ENCODE measurements at places on chromosomes 6 and 20. TPM values are rescaled to one million over a fixed set of nuclear protein-coding genes. Genes with fewer than 3 reads are reported as not detected.

DNA sequence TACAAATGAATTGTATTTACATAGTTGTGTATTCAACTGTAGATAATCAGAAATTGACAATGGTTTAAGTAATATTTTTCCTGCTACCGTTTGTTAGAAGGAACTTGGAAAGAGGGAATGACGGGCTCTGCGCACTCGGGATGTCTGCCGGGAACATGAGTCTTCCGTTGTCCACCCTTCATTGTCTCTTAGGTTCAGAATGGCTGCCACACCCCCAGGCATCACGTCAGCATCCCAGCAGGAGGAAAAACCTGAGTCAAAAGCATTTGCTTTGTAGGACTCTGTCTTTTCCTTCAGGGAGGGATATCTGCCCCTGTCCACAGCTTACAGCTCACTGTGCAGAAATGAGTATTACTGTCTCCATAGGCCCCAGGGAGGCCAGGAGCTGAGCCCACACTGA lies 331.2 kb downstream of the THBS2 start:
- H3K27me3 ChIP-seq, result no peaks in the 10 kb centered on the region
- H3K27ac ChIP-seq, result no peak overlapping the region
- no peaks in the 10 kb centered on the region for H3K4me1 ChIP-seq
- no peak for DNase-seq

Gene SLC22A16
- total RNA-seq, result not detected

GRCh38 chr20:35595901-35596300 lies 19.7 kb upstream of the SPAG4 start:
- no peak overlapping the region for H3K27ac ChIP-seq
- H3K4me3 ChIP-seq, result no peak overlapping the region
- DNase-seq, result no peak
- no peaks in the 10 kb centered on the region for H3K36me3 ChIP-seq
- H3K27me3 ChIP-seq, result peaks cover 4% of the 10 kb centered on the region
- H3K4me1 ChIP-seq, result peaks cover 6% of the 10 kb centered on the region

Gene TRAPPC3L
- total RNA-seq, result not detected

Gene OR2J3
- total RNA-seq, result not detected

DNA sequence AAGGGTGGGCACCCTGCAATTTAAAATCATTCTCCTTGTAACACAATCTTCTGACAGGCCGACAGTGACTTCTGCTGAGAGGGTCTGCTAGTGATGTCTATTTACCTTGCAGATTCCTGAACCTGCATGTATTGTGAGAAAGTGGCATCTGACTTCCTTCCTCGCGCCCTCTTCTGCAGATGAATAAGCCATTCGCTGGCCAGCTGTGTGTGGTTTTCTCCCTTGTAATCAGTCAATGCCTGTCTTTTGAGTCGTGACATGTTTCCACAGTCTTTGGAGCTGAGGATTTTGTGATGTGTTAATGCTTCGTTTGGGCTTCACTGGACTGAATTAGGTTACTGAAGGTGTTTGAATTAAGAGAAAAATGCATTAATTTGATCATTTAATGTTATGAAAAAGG lies 125.3 kb downstream of the GRM1 start:
- DNase-seq, result no peak
- no peaks in the 10 kb centered on the region for H3K27me3 ChIP-seq
- H3K27ac ChIP-seq, result no peak overlapping the region
- no peaks in the 10 kb centered on the region for H3K4me1 ChIP-seq

Gene PLCB1
- total RNA-seq, result 3.8 TPM

DNA sequence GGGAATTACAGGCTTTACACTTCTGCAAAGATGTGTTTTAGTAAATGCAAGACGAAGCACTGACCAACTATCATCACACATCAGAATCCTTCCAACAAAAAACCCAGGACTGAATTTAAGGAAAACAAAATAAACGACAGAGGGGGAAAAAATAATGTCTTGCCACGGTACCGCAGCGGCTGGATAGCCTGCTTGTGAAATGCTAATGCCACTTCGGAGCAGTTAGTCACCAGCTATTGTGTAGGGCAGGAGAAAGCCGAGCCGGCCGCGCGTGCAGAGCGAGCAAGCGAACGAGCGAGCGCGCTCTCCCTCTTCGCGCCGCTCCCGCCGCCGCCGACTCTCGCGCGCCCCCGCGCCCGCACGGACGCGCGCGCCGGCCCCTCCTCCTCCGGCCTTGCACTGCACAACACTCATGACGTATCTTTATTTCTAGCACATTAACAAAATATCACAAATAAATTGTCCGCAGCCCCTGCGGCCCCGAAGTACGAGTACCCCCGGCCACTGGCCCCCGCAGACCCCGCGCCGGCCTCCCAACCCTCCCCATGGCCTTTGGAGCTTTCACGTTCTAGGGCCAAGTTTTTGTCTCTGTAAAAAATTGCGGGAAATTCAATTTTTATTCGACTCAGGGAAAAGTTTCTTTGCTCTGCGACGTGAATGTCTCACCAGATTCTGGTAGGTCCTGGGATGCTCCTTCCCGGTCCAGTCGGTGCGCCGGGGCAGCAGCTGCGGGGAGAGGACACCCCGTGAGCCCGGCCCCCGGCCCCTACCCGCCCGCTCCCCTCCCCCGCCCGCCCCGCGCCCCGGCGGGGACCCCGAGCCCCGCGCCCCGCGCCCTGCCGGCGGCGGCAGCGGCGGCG lies 1.0 kb downstream of the PHIP start:
- H3K27me3 ChIP-seq, result peaks cover under 1% of the 10 kb centered on the region
- peak overlapping the region; percentile 92 for H3K27ac ChIP-seq
- H3K36me3 ChIP-seq, result peaks cover 5% of the 10 kb centered on the region
- peak; percentile 82 for DNase-seq

GRCh38 chr6:97292671-97293070 lies 9.7 kb upstream of the MMS22L start:
- no peaks in the 10 kb centered on the region for H3K4me1 ChIP-seq
- no peaks in the 10 kb centered on the region for H3K36me3 ChIP-seq
- H3K27ac ChIP-seq, result no peak overlapping the region
- no peak for DNase-seq
- H3K27me3 ChIP-seq, result peaks cover 17% of the 10 kb centered on the region

- no peaks in the 10 kb centered on the region for H3K4me1 ChIP-seq
- H3K27ac ChIP-seq, result no peak overlapping the region
- H3K4me3 ChIP-seq, result no peak overlapping the region
- no peak for DNase-seq
- peaks cover 14% of the 10 kb centered on the region for H3K27me3 ChIP-seq
These were observed 212.9 kb downstream of the QKI start for GRCh38 chr6:163627274-163628062.

Gene ADTRP
- 15.2 TPM for total RNA-seq

Data from CD4-positive, alpha-beta T cell (primary cell).